Stimulated activated CD8-positive, alpha-beta memory T cell treated with anti-CD3 and anti-CD28 coated beads, Interleukin-15, amount 100 ng/mL, for 4 hours (primary cell): ENCODE measurements at places on chromosomes 2 and 18.
A peak's percentile ranks its signal among the peaks of the same experiment; 100 is the strongest.

- no peak for DNase-seq
Observed at GRCh38 chr2:179248024-179248348, 16.6 kb downstream of the SESTD1 start.

DNA sequence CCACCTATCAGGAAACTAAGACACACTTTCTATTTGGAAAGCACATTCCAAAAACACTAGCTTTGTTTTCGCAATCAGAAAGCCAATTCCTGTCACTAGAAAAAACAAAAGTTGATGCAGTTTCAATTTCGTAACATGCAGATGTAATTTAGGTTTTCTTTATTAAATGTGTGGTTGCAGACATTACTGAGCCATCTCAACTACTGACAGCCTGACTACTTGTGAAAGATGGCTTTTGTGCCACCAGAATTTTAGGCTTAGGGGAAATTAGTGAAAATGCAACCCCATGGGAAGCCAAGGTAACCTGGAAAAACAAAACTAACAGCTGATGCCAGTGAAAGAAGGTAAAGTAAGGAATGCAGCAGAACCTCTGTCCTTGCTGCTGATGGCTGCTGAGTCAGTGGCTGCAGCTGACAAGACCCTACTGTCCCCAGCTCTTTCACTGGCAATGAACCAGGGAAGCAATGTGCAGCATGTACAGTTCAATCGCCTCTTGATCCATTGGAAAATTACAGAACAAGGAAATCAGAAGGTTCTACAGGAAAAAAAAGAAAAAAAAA, 34.9 kb downstream of the FEZ2 start:
- DNase-seq: no peak

GRCh38 chr18:59715966-59716369, 18.7 kb upstream of the CCBE1 start:
- DNase-seq: no peak

DNA sequence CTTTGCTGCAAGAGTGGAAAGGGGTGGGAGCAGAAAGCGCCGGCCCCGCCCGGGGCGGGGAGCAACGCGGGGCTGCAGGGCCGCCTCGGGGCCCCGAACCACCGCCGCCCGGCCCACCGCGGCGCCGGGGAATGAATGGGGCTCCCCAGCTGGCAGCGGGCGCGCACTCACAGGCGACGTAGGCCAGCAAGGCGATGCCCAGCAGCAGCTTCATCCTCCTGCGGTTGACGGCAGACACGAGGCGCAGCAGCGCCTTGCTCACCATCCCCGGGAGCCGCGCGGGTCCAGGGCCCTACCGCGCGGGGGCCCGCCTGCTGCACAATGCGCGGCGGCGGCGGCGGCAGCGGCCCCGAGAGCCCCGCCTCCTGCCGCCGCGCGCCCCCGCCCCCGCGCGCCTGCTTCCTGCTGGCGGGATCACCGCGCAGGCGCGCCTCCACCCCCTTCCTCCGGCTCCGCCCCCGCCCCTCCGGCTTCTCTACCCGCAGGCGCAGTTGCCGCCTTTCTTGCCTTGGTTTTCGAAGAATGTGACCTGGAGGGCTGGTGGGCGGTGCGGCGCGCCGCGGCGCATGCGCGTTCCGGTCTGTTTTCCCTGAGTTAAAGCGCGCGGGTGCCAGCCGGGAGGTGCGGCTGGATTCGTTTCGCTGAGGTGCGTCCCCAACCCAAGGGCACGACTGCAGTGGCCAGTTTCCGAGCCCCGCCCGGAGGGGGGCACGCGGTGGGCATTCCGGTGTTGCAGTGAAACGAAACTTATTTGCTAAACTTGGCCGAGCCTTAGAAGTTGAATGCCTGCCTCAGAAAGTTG, at the start of gene UXS1:
TSS of gene UXS1 (minus strand) at position 325 of the 802 bp plus-strand sequence. CDS start at position 265, 60 bp downstream.
- peak; percentile 97 for DNase-seq

DNA sequence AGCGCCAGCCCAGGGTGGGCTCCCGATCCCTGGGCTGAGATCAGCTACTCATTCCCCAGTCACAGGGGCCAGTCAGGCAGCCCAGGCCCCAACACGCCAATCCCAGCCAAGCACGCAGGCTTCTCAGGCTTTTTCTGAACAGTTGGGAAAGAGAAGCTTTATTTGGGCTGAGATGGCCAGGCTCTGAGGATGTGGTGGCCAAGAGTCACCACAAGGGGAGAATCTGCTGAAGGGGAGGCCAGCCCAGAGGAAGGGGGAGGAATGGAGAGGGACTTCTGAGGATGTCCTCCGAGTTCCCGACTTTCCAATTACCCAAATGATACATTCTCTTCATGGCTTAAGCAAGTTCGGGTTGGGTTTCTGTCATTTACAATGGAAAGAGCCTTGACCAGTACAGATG, 2.8 kb upstream of the DIPK1C start:
- no peak for DNase-seq

DNA sequence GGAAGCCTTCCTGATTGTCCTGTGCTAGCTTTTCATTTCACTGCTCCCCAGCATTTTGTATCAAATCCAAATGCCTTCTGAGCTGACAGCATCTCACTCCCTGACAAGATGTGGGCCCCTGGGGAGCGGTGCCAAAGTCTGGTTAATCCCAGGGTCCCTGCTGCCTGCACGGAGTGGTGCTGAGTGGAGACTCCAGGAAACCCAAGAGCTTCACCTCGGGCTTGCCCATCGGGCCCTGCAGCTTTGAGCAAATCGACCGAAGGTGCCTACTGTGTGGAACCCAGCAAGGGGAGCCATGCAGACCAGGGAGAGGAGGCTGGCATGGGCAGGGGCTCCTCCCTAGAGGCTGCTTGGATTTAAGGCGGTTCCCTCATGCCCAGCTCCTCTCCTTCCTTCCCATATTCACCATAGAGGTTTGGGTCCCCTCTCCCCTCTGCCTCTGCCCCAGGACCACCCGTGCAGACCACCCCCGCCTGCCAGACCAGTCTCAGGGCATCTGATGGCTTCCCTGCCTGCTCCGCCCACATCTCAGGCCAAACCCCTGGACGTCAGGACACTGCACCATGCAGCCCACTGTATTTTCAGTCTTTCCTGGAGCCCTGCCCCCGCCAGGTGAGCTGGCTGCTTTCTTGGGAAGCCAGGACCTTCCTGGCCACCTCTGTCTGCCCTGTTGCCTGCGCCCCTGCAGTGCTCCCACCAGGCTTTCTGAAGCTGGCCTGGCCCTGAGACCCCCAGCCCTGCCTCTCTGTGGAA, 37.8 kb downstream of the RRM2 start:
- DNase-seq: no peak

- no peak for DNase-seq
Observed at GRCh38 chr2:15798701-15799431, 141.5 kb upstream of the MYCN start.

- no peak for DNase-seq
Observed at GRCh38 chr2:238720232-238720672, 127.6 kb upstream of the TWIST2 start.

DNA sequence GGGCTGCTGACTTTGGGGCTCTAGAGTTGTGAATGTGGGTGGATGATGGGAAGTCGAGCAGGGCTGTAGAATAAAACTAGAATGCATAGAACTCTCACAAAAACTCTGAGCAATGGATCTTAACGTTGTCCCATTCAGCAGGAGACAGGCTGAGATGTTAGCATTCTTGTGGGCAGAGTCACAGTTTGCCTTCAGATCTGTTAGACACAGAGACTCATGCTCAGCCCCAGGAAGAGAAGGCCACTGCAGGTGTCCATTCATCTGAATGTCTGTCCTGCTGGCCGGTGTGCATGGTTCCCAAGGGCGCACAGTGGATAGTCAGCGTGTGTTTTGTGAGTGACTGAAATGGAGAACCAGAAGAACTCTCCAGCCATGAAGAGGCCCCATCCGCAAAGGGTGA, 111.3 kb downstream of the TSN start:
- DNase-seq: no peak

DNA sequence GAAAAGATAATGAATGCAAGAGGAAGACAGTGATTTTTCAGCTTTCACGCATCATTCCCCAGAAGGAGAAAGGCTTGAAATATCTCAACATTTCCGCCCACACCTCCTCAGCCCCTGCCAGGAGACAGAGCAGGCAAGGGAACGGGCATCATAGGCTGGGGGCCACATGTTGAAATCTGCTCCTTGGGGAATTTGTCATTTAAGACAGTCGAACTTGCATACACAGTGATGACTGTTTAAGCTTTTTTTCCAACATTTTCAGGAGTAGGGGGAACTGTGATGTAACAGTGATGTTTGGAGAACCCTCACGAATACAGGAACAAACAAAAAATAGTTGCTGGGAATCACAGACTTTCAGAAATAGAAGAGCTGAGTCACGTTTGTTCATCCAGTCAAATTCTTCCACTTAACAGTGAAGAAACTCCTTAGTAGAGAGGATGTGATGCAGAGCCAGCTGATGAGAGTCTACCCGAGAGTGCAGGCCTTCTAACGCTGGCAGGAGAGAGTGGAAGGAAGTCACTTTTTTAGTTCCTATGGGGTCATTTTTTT, 266.8 kb downstream of the ALPK2 start:
- no peak for DNase-seq

DNA sequence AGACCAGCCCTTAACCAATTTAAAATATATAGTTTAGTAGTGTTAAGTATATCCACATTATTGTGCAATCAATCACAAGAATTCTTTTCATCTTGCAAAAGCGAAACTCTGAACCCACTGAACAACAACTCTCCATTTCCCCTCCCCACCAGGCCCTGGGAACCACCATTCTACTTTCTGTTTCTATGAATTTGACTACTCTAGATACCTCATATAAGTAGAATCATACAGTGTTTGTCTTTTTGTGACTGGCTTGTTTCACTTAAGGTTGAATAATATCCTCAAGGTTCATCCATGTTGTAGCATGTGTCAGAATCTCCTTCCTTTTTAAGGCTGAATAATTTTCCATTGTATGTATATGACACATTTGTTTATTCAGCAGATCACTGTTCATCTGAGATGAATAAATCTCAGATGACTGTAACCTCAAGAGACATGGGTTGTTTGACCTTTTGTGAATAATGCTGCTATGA, 8.1 kb upstream of the SOS1 start:
- DNase-seq: peak; percentile 58

DNA sequence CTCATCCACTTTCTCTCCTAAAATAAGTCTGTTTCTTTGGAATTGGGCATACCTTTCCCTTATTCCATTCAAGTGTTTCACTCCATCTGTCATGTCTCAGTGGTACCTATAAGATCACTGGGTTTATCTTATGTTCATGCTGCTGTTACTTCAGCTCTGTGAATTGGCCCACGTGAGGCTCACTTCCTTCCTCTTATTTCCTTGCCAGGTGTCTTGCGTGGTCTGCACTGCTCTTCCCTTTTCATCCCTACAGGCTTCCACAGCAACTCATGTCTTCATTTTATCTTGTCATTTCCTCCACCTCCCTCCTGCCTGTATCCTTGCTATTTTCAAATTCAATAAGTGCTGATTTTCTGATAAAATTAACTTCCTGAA, 159.1 kb upstream of the ALPP start:
- DNase-seq: no peak

DNA sequence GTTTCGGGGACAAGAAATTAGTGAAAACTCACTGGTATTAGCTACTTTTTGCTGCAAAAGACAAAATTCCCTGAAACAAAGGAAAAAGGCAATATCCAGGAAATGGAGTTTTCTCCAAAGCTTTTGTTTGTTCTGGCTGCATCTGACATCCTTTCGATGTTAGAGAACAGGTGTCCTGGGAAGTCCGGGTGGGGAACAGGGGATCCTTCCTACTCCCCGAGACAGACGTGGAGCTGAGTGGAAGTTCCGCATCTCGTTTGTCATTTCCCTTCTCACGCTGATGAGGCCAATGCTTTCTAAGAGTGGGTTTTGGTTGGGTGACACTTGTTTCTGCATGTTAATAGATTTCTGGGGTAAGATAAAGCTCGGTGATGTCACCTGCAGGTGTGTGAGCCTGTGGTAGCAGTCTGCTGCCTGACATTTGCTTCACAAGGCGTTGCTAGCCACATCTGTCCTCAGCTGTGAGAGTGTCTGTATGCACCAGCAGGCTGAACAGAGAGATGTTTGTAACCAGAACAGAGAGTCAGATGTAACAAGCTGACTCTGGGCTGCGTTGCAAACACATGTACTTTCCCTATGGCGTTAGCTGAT, 125.9 kb downstream of the ACOXL start:
- peak; percentile 26 for DNase-seq

DNA sequence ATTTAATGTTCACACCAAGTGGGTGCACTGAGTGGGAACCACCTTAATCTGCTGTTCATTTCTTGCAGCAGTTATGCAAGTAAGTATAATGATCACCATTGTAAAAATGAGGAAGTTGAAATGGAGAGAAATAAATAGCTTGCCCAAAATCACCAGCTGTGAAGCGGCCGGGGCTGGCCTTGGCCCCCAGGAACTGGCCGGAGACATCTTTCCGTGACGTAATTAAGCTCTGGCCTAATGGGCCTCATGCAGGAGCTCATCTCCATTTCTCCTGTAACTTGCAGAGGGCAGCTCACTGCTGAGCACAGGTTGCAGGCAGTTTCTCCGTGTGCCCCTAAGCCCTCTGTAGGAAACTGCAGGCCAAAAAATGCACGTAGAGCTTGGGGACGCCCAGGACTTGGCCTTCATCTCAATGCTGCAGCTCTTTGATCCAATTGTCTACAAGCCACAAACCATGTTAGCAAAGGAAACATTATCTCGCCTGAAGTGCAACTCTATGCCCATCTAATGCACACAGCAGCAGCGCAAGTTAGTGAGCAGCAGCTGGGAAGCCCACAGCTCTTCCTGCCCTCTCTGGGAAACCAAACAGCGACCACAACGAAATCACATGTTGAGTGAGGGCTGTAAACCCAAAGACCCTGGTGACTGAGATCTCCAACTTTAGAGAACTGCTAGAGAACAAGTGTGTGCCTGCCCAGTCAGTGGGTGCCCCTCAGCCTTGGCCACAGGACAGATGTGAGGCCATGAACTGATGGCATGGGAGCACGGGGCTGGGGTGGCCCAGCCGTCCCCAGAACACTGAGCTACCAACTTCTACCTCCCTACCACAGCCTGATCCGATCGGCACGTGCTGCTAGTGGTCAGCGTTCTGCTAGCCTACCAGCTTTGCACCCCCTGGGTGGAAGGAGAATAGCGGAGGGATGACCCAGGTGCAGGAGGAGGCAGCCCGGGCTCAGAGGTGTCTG, 28.8 kb downstream of the APCDD1 start:
- no peak for DNase-seq

DNA sequence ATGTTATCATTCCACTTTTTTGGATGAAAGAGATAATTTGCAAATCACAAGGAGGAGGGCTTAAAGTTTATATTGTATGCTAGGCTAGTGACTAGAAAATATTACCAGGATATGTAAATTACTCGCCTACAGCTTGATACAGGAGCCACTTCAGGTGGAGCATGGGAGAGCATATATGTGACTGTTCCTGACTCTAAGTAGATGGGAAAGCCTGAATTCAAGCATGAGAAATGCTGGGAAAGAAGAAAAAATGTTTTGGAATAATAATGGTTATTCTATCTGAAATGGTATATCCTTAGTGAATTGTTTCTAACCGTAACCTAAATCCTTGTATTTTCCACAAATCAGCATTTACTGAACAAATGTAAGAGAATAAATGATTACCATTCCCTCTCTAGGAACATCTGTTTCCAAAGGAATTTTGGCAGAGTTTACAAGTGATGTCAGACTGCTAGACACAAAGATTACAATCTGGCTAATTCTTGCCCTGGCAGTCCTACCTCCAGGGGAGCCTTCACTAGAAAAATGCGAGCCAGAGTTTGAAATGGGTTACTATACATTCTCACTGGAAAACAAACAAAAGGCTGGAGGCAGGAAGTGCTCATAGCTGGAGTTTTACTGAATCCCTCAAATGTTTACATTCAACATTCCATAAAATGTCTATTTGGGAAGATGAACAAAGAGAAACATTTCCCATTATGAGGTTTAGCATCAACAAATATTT, 129.4 kb upstream of the MAPRE2 start:
- DNase-seq: no peak
